ENCODE measurements at places on chromosomes 12 and 14.

- no peak for DNase-seq
These were observed 33.0 kb downstream of the MTHFD1 start for GRCh38 chr14:64421166-64421565.

- peak; percentile 29 for DNase-seq
These were observed 12.3 kb upstream of the RTRAF start for GRCh38 chr14:51977075-51977474.

GRCh38 chr14:90963343-90963742, 97.1 kb downstream of the RPS6KA5 start:
- DNase-seq, result no peak

GRCh38 chr14:89617481-89618329, 200.7 kb upstream of the FOXN3 start:
- DNase-seq, result peak; percentile 56

DNA sequence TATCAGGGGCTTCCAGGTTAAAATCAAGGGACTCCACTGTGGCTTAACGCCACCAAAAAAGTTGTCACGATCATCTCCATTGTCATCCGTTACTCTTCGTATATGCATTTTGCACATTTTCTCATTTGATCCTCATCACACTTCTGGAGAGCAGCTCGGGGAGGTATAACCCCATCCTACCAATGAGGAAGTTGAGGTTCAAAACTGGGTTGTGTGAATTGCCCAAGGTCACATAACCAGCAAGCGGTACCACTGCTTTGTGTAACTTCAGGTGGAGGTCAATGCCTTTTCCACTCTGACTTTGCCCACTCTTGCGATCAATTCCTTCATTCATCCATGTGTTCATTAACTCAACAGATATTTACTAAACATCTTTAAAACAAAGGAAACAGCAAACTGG, 71.1 kb upstream of the CCND2 start:
- DNase-seq, result no peak

- DNase-seq, result peak; percentile 39
These were observed 66.2 kb downstream of the RNF34 start for GRCh38 chr12:121465921-121466793.

Data from hematopoietic multipotent progenitor cell treated with erythropoietin and hydrocortisone succinate and interleukin-3 and kit ligand, for 8 days (in vitro differentiated cells).